ENCODE measurements at places on chromosomes 6 and 20.

DNA sequence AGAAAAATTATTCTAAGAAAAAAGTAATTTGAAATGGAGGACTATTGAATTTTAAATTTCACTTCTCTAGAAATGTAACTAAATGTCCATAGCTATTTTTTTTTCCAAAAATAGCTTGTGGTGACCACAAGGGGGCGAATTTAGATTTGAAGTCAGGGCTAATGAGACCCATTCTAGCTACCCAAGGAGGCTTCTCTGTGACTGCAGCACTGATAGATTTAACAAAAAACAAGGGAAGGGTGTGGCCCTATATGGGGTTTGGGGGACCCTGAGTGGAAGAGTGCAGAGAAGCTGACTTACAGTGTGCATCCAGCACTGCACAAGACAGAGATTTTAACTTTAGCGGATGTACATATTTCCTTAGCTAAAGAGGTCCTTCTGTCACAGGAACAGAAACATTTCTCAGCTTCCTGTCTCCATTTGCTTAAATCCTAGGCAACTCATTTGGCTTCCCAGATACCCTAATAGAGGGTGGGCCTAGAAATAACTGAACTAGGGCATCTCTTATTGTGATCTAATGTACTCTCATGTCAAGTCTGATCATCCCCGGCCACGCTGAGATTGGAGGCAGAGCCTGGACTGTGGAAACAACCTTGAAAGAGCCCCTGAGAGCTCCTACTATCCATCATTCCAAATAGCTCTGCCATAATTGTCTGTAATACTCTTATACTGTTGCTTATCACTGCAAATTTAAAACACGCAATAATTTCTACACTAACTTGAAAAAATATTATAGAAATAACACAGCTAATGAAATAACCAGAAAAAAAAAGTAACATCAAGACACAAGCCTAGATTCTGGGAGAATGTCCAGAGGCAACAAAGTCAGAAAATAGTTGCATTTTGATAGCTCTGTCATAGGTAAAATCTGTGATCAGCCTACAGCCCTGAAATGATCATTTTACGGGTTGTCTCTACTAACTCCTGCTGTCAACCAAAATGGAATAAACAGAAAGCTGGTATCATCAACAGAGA is 93.6 kb downstream of the SNAP91 start:
- DNase-seq: peak; percentile 45

GRCh38 chr20:11936157-11936556 is 18.5 kb downstream of the BTBD3 start:
- DNase-seq: no peak

GRCh38 chr6:85865420-85866369 is 223.0 kb upstream of the SYNCRIP start:
- DNase-seq: peak; percentile 69

DNA sequence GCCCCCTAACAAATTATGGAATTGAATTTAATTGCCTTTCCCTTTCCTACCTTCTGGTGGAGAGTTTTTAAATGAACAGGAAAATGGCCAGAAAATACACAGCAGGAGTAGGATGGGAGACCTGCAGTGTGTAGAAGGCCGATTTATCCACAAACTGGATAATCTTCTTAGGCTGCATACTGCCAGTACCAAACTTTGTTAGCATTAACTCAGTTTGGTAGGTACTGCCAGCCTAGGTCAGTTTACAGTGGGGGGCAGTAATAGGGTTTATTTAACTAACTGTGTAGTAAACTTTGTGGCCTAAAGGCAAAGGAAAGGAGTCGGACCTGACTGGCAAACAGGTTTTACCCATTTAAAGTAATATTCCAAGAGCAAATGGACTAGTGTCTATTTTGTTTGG is 4.6 kb downstream of the NCOA3 start:
- DNase-seq: no peak

GRCh38 chr6:162088091-162088490 is 639.5 kb downstream of the PRKN start:
- DNase-seq: no peak

DNA sequence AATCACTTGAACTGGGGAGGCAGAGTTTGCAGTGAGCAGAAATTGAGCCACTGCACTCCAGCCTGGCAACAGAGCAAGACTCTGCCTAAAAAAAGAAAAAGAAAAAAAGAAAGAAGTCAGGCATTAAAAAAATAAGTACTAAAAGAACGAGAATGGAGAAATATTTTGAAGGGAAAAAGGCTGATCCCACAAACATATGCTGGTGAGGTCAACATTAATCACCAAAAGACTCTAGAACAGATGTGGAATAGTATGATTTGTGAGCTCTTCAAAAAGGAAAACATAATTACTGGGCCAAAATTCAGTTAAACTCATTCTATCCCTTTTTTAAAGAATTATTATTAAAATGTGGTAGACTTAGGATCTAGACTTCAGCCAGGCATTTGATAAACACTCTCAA is 61.2 kb upstream of the NRSN1 start:
- no peak for DNase-seq

- DNase-seq: no peak
Measured at GRCh38 chr6:152508477-152508876, 128.7 kb downstream of the SYNE1 start.

GRCh38 chr6:17207281-17207680 is 73.9 kb upstream of the RBM24 start:
- no peak for DNase-seq

- peak; percentile 71 for DNase-seq
Measured at GRCh38 chr20:2402271-2402980, 21.7 kb downstream of the TGM6 start.

GRCh38 chr20:37615340-37616109 is 78.3 kb upstream of the CTNNBL1 start:
- DNase-seq: no peak

DNA sequence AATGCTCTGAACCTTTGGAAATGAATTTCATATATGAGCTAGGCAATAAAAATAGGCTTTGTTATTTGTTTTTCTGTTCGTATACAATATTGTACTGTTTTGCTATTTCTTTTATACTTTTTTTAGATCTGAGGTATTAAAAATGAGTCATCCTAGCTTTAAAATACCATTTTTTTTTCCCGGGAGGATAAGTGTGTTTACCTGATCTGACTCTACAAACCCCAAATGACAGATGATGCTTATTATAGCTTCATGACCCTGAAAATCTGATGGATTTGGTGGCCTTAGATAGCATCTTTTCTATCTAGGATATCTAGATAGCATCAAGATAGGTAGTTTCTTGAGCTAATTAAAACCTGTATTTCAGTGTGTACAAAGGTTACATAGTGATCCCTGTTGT is 206.4 kb downstream of the DTNBP1 start:
- DNase-seq: peak; percentile 22

DNA sequence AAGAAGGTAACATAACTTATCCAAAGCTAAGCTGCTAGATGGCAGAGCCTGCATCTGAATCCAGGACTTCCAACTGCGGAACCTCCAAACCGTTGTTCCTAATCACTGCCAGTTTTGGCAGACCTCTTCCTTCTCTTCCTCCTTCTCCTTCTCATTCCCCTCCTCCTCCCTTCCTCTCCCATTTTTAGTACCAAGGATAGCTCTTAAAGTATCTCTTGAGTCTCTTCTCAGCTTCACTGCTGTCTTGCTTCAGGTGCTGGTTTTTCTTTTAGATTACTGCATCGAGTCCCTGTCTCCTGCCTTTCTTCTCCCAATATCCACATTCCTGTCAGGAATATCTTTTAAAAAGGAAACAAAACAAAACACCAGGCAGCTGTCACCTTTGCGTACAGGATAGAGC is 77.1 kb downstream of the CDYL start:
- no peak for DNase-seq

DNA sequence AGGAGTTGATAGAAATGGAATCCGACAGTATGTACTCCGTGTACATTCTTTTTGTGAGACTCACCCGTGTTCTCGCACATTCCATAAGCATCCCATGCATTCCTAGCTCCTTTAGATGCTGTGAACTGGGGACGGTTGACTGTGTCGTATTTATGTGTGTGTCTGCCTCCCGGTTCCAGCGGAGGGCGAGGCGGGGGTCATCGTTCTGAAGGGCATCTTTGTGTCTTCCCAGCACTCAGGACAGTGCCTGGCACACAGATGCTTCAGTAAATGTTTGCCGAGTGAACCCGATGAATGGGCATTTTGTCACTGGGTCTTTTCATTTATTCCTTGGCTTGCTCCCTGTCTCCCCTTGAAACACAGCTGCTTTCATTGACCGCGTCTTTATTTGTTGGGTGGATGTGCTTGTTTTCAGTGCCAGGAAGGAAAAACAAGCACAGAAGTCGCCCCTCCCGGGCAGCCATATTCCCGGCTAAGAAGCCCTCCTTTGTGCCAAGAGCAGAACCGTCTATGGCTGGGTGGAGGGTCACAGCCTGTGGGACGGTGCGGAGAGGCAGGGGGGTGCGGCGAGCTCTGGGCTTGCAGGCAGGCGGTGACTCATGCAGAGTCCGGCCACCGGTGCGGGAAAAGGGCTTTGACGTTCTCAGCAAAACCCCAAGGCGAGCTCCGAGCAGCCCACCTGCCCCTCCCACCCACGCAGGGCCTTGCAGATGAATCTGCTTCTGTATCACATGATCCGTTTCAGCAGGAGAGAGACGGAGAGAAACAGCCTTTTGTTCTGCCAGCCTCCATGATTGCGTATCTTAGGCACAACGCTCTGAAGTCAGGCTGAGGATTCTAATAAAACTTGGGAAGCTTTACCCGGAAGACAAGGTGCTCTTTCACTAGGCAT is 11.2 kb upstream of the PSMG4 start:
- peak; percentile 99 for DNase-seq

GRCh38 chr6:131640100-131640499 is 3.0 kb downstream of the ENPP3 start:
- no peak for DNase-seq

DNA sequence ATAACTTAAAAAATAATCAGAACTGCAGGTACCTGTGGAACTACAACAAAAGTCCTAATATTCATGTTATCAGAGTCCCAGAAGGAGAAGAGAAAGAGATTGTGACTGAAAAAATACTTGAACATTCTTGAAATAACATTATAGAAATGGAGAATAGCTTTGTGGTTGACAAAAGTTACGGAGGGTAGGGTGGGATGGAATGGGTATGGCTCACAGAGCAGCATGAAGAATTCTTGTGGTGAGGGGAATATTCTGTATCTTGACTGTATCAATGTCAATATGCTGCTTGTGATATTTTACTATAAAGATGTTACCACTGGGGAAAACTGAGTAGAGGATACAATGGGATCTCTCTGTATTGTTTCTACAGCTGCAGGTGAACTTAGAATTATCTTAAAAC is 122.5 kb downstream of the DST start:
- peak; percentile 55 for DNase-seq

- no peak for DNase-seq
Measured at GRCh38 chr20:29878777-29879442, 1378.6 kb upstream of the DEFB115 start.

GRCh38 chr20:41183391-41183790 is 46.0 kb downstream of the PLCG1 start:
- no peak for DNase-seq

Data from iris pigment epithelial cell (primary cell).